ENCODE measurements at places on chromosomes 13 and 19.

GRCh38 chr13:24683838-24684599 lies 3.8 kb downstream of the ATP12A start:
- DNase-seq: peak; percentile 47

DNA sequence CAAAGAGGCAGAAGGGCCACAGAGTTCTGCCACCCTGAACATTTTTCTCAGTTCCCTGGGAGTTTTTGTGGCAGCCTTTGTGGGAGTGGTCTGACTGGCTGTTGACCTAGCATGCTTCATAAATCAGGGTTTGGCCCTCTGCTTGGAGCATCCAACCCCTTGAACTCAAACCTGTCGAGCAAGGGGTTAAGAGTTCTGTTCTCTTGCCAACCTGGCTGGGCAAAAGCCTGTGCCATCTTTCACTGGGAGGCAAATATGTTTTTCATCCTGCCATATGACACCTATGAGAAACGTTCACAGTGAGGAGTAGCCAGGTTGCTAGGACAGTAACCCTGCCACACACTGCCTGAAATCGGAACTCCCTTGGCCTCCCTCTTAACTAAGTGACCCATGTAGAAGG lies 7.7 kb upstream of the TEX26 start:
- no peak for DNase-seq

GRCh38 chr19:7973883-7974282 lies 30.4 kb upstream of the TIMM44 start:
- DNase-seq: no peak

DNA sequence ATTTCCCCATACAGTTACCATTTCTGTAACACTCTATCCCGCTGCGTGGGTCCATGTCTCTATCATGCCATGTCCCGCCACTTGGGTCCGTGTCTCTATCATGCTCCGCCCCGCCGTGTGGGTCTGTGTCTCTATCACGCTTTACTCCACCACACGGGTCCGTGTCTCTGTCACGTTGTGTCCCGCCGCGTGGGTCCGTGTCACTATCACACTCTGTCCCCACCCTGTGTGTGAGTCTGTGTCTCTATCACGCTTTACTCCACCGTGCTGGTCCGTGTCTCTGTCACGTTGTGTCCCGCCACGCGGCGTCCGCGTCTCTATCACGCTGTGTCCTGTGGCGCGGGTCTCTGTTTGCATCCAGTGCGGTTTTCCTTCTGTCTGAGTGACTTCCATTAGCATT lies 11.6 kb downstream of the ADPRHL1 start:
- no peak for DNase-seq

DNA sequence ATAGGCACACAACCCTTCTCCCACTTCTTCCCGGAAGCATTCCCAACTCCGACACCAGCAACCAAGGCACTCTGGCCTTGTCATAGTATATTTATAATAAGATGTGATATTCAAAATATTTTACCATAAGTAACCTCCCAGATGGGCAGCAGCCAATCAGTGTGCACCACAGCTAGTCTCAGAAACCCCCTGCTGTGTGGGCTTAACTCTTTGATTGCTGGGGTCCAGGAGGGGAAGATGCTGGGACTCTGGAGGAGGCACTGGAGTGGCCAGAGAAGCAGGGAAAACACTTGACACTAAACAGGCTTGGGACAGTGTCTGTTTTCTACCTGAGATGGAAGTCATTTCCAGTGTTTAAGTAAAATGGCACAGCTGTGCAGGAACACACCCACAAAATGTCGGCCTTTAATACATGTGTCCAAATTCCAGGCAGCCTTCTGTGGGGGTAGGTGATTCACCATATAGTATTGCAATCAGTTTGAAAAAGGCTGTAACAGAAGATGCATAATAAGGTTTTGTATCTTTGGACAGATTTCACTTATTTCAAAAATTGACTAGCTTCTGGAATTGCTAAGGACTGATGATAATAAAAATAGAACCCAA lies 100.7 kb downstream of the MBNL2 start:
- DNase-seq: no peak

GRCh38 chr19:4678881-4679790 lies 9.0 kb upstream of the MYDGF start:
- no peak for DNase-seq

DNA sequence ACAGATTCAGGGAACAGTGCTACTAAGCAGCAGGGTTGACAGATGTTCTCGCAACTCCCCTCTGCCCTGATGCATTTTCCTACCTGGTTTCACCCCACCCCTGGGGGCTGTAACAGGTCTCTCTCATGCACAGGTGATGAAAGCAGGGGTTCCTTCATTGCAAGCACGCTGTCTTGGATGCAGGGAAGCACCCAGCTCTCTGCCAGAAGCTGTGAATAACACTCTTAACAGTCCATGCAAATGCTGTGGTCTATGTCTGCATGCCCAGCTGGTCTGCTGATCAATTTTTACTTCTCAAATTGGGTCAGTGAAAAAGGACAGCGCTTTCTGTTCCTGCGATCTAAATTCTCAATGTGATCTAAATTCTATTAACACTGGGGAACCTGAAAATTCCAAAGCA lies 246.3 kb upstream of the TSHZ3 start:
- no peak for DNase-seq

- no peak for DNase-seq
These were observed 328.1 kb downstream of the TBC1D4 start for GRCh38 chr13:75153834-75154233.

DNA sequence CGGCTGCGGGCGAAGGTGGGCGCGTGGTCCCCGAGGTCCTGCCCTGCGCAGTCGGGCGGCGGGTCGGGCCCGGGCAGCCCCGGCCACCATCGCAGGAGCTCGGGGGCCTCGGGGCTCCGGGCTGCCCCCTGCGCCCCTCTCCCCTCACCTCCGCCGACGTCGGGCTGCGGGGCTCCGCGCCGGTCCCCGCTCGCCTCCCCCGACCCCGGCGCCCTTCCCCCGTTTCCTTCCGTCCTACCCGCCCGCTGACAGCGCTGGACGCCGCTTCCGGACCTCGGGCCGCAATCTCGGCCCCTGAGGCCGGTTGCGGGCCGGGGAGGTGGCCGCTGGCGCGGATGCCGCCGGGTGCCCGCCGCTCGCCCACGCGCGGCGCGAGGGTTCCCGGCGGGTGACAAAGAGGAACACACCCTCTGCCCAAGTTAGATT lies 720 bp downstream of the FARP1 start:
- no peak for DNase-seq

DNA sequence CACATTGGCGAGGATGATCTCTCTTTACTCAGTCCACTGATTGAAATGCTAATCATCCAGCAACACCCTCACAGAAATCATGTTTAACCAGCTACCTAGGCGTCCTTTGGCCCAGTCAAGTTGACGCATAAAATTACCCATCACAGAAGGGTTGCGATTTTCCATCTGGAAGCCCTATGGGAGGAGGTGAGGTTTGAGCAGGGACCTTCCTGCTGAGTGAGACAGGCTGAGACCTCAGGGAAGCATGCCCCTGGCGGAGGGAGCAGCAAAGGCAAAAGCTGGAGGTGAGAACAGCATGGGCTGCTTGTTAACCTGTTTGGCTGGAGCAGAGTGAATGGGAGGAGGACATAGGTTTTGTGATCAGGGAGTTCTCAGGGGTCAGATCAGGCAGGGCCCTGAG lies 7.3 kb downstream of the TTC9B start:
- no peak for DNase-seq

GRCh38 chr19:3599776-3600187 lies 6.9 kb downstream of the TBXA2R start:
- no peak for DNase-seq

GRCh38 chr13:94813920-94814475 lies 101.7 kb upstream of the SOX21 start:
- no peak for DNase-seq

All from stimulated activated effector memory CD8-positive, alpha-beta T cell treated with anti-CD3 and anti-CD28 coated beads, Interleukin-12 subunit alpha, Interleukin-12 subunit beta, amount 100 ng/mL, for 72 hours (primary cell).